Stimulated activated CD4-positive, alpha-beta T cell treated with anti-CD3 and anti-CD28 coated beads, Interleukin-2, amount 100 ng/mL, for 4 hours (primary cell): ENCODE measurements at places on chromosomes 1 and 21.

DNA sequence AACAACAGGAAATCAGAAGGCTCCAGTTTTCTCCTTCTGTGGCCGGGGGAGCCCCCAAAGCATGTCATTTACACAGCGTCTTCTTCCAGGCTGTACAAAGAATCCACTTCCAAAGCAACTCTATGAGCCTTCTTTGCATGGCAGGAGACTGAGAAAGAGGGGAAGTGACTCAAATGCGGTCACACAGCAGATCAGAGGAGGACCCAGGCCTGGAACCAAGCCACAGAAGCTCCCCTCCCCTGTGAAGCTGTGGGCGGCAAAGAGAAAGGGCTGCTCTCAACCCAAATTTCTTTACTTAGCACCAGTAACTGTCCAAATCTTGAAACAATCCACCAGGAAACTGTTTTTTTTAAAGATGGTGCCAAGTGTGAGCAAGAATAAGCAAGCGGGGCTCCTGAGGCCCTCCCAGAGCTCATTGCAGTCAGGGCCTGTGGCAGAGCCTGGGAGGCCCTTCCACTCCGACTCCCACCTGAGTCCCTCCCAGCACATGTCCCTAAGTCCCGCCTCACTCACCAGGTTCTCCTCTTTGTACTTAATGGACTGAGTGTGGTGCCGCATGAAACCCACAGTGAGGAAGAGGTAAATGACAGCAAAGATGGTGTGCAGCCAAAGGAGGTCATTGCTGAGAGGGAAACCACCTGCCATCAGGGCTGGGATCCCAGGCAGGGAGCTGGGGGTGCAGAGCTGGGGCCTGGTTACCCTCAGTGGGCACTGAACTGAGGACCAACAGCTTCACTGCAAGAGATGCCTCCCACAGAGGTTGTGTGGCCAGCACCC is 15.9 kb downstream of the TMEM63A start:
- peak; percentile 74 for DNase-seq

DNA sequence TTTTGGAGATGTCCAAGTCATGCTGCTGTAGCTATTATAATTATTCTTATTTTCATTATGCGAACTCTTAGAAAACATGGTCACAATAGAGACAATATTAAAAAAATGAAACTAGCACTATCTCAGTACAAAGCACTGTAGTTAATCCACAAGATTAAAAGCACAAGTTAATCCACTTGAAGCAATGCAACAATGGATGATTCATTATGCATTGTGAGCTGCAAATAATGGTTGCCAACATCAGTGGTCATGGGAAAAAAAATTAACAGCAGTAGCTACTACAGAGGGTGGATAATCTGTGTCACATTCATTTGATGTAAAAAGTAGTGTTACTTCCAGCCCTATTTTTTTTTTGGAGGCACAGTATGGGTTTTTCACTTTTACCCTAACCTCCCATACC is 56.7 kb downstream of the DPT start:
- no peak for DNase-seq

DNA sequence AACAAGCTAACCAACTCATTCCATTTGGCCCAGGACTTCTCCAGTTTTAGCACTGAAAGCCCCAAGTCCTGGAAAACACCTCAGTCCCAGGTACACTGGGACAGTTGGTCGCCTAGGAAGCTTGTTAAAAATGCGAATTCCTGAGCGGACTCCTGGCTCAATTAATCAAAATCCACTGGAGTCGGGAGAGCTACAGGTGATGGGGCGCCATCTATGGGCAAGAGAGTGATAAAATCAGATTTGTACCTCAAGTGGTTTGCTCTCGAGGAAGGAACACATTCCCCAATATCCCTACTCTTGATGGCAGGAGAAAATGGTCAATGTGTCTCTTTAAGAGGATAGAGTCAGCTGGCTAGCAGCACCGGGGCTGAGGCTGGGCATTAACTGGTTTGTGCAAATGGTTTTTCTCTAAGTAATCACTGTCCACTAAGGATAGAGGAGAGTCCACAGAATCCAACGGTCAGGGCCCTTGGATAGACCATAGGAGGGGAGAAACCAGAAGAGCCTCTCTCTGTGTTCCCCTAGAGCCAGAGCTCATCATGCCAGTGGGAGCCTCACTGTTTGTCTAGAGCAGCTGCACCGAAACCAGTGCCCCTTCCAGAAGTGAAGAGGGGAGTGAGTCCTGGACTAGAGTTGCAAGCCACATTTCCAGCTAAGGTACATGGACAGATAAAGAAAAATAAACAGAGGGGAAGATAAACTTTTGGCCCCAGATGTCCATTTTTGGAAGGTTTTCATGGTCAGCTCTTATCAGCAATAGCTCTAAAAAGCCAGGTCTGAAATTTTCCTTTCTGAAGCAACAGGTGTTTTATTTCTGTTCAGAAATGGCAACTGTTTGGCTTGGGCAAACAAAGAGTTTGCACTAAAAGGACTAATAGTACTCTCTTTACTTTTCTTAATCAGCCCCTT is 148.5 kb downstream of the TENT5C start:
- peak; percentile 29 for DNase-seq

- no peak for DNase-seq
These were observed 140.4 kb upstream of the ETV3 start for GRCh38 chr1:157278383-157279137.

DNA sequence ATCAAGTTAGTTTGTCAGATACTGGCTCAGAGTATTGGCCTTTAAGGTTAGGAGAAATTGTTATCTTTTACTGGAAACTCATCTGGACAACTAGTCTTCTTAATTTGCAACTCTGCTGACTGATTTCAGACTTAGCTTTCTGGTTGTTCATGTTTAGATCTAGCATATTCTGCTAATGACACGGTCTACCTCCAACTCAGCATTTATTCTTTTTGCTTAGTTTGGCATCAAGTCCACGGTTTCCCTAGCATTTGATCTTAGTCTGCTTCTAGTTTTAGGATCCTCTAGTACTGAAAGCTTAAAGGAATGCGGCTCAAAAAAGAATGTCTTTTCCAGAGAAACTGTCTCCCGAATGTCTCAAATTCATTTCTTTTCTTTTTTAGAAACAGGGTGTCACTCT is 75.6 kb upstream of the SLFNL1 start:
- DNase-seq = no peak

- no peak for DNase-seq
These were observed 275.5 kb downstream of the TPR start for GRCh38 chr1:186099336-186100104.

DNA sequence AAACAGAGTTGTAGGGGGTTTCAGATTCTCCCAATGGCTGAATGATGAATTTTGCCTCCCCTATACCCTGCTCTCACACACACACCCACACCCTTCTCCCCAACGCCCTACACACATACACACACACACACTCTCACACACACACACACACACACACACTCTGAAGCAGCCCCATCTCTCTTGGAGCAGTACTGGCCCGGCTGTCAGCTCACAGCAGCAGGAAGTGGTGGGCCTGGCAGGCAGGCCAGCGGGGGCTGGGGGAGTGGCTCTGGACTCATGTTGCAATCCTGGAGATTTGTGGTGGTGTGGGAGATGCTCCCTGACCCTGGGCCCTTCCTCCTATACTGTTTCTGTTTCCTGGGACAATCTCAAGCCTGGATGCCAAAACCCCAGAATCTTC is 2.2 kb downstream of the IKBKE start:
- no peak for DNase-seq

DNA sequence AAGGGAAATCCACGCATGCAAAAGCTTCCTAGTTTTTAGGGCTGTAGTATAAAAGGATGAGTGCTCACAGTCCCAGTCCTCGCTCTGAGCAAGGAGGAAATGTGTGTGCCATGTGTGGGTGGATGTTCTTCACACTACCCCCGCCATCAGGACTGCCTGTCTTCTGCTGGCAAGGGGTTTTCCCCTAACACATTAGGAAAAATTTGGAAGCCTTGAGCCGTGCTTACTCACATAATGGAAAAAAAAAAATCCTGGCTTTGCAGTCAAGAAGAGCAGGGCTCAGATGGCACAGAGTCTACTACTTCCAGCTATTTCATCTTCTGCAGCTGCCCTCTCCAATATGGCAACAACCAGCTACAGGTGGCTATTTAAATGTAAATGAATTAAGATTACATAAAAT is 363.1 kb downstream of the PLPP3 start:
- no peak for DNase-seq

GRCh38 chr1:11045428-11046269 is 1.4 kb downstream of the MASP2 start:
- DNase-seq = no peak

DNA sequence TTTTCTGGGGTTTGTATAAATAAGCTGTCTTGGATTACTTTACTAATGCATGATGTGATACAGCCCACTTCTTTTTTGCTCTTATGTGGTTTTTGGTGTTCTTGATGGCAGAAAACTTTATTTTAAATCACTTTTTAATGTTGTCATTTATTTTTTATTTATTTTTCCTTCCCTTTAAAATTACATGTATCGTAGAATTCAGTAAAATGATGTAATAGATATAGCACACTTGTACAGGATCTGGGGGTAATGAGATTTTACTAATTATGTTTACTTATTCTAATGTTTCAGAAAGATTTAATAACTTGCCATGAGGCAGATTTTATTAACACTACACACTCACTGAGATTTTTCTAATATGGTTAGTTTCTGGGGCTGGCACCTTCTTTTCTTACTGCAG is 701 bp upstream of the B3GALT2 start:
- no peak for DNase-seq

- no peak for DNase-seq
These were observed 368.6 kb downstream of the USH2A start for GRCh38 chr1:216054600-216054999.

DNA sequence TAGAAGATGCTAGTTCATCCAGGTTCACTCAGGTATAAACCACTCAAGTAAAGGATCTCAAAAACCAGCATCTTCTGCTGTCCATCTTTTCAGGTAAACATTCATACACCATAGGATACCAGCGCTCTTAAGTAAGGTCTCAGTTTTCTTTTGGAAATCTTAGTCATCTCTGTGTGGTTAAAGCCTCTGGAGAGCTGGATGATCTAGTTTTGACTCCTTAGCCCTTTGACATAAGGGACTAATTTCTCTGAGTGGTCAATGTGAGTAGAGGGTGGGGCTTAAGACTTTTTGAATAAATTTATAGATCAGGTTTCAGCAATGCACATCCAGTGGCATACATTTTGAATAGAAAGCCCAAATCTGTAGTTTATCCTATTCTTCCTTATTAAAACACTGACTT is 92.3 kb downstream of the CTH start:
- no peak for DNase-seq

- DNase-seq = no peak
These were observed 102.3 kb downstream of the SPSB1 start for GRCh38 chr1:9395018-9395417.

GRCh38 chr21:32521736-32522355 is 63.5 kb downstream of the TCP10L start:
- no peak for DNase-seq

DNA sequence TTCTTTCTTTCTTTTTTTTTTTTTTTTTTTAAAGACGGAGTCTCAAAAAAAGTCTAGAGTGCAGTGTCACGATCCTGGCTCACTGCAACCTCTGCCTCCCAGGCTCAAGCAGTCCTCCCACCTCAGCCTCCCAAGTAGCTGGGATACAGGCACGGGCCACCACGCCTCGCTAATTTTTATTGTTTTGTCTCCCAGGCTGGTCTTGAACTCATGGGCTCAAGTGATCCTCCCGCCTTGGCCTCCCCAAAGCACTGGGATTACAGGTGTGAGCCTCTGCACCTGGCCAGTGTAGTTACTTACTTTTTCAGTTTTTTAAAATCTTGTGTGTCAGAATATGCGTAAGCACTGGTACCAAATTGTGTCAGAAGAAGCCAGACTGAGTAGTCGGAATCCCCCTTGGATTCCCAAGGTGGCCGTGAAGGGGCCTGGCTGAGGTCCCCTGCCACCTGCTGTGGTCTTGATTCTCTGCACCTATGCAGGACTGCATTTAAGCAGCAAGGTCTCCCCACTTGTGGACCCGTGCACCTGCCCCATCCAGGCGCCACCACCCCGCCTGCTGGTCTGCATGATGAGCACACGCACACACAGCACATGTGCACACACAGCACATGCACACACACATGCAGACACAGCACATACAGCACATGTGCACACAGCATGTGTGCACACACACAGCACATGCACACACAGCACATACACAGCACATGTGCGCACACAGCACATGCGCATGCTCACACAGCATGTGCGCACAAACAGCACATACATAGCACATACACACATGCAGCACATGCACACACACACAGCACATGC is 47.5 kb downstream of the PCNT start:
- DNase-seq = no peak

- no peak for DNase-seq
These were observed 390.6 kb downstream of the KCTD3 start for GRCh38 chr1:215957663-215958062.

GRCh38 chr1:118914379-118915161 is 73.6 kb downstream of the TBX15 start:
- no peak for DNase-seq

DNA sequence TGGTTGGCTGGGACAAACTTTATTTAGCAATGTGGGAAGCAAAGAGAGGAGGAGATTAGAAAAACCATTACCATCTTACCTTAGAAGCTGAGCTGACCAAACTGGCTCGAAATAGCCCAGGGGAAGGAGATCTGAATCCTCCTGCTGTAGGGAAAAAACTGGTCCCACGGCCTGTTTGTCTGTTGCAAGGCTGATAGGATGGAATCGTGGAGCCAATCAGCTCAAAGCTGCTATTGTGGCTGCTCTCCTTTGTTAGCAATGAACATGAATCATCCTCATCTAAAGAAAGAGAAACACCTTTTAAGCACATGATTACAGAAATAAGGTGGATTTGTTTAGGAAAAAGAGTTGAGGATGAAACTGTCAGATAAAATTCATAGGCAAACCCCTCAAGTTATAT is 21.5 kb downstream of the CLSPN start:
- no peak for DNase-seq

DNA sequence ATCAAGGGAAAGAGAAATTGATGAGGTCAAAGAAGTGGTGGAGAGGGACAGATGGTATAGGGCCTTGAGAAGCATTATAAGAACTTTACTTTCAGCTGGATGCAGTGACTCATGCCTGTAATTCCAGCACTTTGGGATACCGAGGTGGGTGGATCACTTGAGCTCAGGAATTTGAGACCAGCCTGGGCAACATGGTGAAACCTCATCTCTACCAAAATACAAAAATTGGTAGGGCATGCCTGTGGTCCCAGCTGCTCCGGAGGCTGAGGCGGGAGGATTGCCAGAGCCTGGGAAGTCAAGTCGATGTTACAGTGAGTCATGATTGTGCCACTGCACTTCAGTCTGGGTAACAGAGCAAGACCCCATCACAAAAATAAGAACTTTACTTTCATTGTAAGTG is 5.7 kb downstream of the TMEM50A start:
- DNase-seq = no peak
